ENCODE measurements at places on chromosomes 4 and X.

- DNase-seq, result no peak
Measured at GRCh38 chr4:73520821-73521220, 39.3 kb downstream of the AFM start.

DNA sequence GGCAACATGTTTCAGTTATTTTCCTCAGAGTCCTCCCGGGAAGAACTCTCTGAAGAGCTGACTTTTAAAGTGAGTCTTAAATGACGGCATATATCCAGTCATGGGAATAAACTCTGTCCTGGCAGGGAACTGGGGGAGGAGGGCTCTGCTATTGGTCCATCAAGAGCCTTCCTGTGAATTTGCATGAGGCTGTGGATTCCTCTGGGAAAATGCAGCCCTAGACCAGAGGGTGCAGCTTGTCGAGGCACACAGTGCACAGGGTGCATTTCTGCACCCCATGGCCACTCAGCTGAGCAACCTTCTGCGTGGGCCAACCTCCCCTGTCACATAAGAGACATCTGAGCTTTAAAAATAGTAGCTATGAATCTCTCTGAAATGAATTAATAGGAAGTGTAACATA is 360.0 kb downstream of the GALNTL6 start:
- no peak for DNase-seq

- DNase-seq, result no peak
Measured at GRCh38 chrX:20906571-20906970, 467.6 kb upstream of the CNKSR2 start.

- DNase-seq, result no peak
Measured at GRCh38 chr4:177450426-177451107, 8.3 kb upstream of the AGA start.

DNA sequence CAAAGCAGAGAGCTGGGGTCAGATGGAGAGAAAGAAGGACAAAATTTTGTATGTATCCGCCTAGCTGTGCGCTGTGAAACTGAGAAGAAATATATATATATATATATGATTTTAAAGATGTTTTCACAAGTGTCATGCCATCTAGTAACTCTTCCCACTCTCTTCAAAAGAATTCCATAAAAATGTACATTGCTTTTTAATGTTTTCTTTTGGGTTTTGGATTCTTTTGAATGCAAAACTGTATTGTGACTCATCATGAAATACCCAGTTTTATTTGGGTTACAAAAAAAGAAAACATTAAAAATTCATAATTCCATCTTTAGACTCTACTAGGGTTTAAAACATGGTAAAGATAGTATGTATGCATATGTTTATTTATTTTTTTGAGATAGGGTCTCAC is 34.3 kb upstream of the IGFBP7 start:
- no peak for DNase-seq

GRCh38 chrX:40530509-40530908 is 50.3 kb upstream of the ATP6AP2 start:
- no peak for DNase-seq

DNA sequence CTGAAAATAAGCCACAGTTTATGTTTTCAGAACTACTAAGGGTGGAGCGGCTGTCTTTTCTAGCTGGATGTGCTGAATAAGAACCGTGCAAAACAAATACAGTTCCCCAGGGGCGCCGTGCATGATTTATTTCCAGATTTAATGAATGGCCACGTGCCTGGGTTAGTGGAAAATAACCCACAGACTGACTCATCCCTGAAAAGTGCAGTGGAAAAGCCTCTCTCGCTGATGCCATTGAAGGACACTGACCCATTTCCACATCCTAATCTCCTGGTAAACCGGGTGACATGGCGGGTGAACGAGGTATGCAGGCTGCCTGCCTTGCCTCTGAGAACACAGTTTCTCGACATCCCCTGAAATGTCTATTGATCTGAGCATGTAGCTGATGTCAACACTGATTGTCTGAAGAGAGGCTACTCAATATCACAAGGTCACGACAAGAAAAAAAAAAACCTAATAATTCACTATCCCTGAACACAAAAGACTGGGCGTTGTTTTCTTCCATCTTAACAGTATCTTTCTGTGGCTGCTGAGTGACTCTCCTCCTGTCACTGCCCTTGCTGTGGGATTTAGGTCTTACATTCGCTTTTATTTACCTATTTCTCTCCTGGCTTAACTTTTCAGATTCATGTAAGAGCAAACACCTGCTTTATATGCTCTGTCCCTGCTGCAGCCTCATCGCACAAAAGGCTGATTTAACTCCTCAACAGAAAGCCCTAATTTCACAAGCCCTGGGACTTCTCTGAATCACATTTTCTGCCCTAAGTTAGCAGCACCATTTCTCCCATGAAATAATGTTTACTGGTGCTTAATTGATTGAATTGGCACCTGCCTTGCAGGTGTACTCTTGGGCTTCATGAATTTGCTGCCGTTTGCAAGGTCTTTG is 76.9 kb upstream of the SCOC start:
- no peak for DNase-seq

- no peak for DNase-seq
Measured at GRCh38 chr4:87209696-87210095, 10.7 kb downstream of the KLHL8 start.

DNA sequence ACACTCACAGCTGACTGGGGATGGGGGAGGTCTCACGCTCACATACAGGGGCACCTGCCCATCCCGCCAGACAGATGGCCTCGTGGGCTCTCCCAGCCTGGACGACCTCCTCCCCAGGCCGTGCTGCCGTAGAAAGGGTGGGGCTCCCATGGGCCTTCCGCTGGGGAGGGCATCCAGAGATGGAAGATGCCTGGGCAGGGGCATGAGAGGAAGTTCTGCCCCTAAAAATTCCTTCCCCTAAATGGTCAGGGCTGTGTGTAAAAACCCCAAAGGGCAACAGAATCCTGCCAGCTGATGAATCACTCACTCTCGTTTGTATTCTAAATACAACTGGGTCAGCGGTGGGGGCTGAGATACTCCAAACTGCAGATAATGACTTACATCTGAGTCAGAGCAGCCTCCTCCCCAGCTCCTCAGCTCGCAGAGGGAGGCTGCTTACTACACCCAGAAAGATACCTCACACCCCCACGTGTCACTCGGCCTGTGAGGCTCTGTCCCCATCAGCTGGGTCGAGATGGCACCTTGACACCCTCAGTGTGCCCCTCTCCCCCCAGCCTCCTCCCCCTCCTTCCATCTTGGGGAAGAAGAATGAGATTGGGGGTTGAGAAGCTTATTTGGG is 10.1 kb downstream of the WDR1 start:
- DNase-seq, result peak; percentile 75
